ENCODE measurements at places on chromosomes 11 and 22. TPM values are rescaled to one million over a fixed set of nuclear protein-coding genes. Genes with fewer than 3 reads are reported as not detected.

DNA sequence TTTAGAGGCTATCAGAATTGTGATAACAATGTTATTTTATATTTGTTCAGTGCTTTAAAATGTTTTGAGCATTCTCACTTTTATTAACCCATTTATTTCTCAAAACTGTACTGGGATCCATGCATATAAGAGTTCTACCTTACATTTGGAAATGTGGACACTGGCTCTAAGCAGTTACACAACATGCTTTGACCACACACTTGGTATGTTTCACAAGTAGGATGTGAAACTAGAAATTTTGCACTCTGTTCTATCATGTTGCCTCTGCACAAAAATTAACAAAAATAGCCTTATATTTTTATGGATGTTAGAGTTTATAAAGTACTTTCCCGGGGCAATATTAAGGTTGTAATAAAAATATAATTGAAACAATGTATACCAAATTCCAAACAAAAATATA lies 126.9 kb upstream of the CHORDC1 start:
- DNase-seq: no peak

DNA sequence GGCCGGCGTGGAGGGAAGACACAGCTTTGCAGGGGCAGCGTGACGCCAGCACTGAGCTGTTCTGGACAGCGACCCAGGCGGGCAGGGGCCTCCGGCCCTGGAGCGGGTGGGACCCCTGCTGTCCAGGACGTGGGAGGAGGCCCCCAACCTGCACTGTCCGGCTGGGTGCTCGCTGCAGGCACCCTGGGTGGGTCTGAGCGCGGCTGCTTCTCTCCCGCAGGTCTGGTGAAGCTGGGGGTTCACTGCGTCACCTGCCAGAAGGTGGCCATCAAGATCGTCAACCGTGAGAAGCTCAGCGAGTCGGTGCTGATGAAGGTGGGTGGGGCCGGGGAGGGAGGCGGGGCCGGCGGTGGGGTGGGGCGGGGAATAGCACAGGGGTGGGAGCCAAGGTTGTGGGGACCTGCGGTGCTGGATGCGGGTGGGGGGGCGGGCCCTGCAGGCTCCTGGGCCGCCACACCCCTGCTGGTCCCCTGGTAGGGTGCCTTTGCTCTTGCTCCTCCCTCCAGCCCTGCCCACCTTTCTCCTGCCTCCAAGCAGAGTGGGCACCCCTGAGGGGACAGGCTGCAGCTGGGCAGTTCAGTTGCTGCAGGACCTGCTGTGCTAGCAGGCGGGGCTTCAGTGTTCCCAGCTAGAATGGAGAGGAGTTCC lies 46.2 kb downstream of the BRSK2 start:
- DNase-seq: no peak

DNA sequence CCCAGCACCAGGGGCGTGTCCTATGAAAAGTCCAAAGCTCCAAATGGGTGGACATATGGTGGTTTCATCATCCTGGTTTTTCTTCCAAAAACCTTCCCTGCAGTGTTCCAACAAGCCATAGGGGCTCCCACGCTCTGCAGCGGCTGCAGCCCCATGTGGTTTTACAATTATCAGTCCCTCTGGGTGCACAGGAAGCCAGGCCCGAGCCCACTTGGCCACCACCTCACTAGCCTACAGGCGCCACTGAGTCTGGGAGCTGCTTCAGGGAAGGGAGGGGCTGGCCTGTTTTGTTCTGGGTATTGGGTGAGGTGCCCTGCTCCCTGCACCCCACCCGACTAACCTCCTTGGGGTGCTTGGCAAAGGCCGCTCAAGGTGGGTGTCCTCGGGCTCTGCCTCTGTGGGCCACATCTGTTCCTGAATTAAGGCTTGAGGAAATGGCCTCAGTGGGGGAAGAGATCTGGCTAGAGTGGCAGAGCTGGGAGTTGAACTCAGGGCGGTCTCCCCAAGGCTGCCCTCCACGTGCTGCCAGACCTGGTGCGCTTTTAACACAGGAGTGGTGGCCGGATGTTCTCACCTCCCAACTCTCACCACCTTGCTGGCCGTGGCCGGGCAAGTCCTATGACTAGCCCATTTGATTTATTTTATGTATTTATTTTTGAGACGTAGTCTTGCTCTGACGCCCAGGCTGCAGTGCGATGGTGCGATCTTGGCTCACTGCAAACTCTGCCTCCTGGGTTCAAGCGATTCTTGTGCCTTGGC lies 5.3 kb upstream of the CDC42BPG start:
- DNase-seq: no peak

- no peak for DNase-seq
Observed at GRCh38 chr11:101668236-101668635, 84.4 kb upstream of the TRPC6 start.

DNA sequence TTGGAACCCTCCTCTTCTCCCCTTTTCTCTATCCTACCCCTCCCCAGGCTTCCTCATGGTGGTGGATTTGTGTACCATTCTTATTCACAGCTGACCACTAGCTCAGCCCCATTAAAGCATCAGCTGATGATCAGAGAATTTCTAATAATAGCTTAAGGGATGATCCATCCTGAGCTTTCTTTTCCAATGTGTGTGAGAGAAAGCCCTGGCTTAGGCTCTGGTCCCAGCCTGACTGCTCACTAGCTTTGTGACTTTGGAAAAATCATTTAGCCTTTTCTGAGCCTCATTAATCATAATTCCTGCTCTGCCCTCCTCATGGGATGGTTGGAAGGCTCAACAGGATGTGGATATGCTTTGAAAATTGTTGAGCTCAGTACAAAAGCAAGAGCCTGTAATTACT lies 26.3 kb upstream of the CCDC90B start:
- no peak for DNase-seq

- DNase-seq: no peak
Observed at GRCh38 chr22:43819931-43820640, 8.0 kb upstream of the EFCAB6 start.

DNA sequence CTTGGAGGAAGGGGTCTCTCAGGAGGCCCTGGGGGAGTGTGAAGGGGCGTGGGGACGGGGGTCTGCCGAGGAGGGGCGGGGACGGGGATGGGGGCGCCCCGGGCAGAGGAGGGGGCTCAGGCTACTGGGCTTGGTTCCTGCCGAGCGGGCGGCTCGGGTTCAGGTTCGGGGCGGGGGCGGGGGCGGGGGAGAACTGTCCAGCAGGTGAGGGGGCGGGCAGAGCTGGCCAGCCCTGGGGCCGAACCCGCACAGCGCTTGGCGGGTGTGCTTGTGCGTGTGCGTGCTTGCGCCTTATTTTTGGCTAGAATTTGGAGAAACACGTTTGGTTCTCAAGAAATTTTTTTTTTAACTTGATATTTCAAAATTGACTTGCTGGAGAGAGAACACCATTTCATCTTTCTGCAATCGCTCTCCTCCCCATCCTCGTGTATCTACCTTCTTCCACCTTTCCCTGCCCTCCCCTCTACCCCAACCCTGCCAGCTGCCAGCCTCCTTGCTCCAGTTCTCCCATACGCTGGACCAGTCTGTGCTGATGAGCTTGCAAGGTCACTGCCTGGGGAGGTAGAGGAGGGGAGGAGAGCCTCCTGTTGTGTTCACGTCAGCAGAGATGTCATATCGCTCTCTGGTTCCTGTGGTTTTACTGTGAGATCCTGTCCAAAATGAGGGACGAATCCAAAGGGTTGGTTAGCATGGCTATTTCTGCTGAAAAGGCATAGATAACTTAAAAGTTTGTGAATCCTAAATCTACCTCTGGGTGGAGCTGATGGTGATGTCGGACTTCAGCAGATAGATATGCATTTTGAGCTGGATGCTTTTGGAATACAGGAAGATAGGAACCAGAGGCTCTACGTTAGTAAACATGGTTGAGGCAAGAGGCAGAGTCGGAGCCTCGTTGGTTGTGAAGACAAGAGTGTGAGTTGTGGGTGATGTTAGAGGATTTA lies 668 bp downstream of the MADD start:
- no peak for DNase-seq

The OR5A1 gene
- total RNA-seq: not detected

GRCh38 chr22:24149198-24149590 lies 32.1 kb upstream of the SUSD2 start:
- no peak for DNase-seq

The IL17REL gene
- total RNA-seq: not detected

DNA sequence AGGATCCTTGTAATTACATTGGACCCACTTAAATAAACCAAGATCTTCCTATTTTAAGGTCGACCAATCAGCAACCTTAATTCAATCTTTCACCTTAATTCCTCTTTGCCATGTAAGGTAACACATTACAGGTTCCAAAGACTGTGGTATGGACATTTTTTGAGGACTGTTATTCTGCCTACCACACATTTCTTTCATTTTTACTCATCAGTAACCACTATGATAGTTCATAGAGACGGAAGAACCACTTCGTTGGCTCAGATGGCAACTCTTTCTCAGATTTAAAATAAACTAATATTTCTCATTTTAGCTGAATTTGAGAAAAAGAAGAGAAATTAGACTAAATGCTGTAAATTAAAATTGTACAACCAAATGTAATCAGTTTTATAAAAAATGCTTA lies 96.3 kb downstream of the PAX6 start:
- no peak for DNase-seq

- no peak for DNase-seq
Observed at GRCh38 chr22:47587861-47588577, 825.6 kb downstream of the TBC1D22A start.

The CDC45 gene
- 10.5 TPM for total RNA-seq

- DNase-seq: no peak
Observed at GRCh38 chr22:44550711-44551491, 52.9 kb upstream of the RTL6 start.

The IFITM10 gene
- total RNA-seq: 0.14 TPM

GRCh38 chr11:6630632-6631291 lies 11.5 kb upstream of the TPP1 start:
- DNase-seq: no peak

- DNase-seq: no peak
Observed at GRCh38 chr11:113841691-113842090, 33.7 kb downstream of the USP28 start.

The SLC22A24 gene
- not detected for total RNA-seq

GRCh38 chr11:26323837-26324236 lies 8.1 kb upstream of the ANO3 start:
- no peak for DNase-seq

GRCh38 chr11:107675902-107676301 lies 36.0 kb downstream of the SLN start:
- no peak for DNase-seq

The MPEG1 gene
- total RNA-seq: not detected

The MOV10L1 gene
- total RNA-seq: 0.21 TPM

DNA sequence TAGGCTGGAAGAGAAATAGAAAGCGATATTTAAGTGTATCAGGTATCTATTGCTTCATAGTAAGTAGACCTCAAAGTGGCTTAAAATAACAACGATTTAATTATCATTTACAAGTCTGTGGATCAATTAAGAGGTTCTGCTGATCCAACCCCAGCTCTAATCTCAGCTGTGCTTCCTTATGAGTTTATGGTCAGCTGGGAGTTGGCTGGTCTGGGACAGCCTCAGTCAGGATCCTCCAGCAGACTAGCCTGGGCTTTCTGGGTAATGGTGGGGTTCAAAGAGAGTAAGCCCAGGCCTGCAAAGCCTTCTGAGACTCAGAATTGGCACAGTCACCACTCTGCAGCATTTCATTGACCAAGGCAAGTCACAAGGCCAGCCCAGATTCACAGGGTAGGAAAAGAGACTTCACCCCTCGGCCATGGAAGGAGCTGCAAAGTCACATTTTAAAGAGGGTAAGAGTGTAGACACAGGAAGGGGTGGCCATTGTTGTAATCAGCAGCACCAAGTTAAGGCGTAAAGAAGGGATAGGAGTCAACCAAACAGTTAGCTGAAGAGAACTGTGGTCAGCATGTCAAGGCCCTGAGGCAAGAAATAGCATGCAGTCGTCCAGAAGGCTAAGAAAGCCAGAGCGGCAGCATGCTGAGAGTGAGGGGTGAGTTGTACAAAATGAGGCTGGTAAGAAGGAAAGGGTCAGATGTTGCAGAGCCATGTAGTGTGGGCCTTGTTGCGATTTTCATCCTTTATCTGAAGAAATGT lies 168.2 kb downstream of the ETS1 start:
- DNase-seq: no peak

DNA sequence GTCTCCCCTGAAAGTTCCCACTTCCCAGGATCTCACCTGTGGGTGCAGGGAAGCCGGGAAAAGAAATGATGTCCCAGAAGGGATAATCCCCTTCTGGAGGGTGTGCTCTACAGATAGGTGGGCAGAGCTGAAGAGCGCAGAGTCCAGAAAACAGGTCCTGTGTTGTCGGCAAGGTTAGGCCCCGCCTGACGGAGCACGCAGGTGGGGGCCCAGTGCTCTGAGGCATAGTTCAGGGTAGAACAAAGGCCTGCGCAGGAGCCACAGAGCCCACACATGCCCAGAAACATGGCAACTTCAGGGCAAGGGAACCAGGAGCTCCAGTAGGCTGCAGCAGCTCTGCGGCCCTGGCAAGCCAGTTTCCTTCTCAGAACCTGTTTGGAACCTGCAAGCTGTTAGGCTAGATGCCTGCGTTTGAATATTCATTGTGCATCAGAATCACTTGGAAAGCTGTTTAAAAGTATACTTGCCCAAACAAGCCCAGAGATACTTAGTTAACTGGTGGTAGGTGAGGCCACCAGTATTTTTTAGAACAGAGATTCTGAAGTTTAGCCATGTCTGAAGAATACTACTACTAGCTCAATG lies 386.6 kb downstream of the BUD13 start:
- no peak for DNase-seq

DNA sequence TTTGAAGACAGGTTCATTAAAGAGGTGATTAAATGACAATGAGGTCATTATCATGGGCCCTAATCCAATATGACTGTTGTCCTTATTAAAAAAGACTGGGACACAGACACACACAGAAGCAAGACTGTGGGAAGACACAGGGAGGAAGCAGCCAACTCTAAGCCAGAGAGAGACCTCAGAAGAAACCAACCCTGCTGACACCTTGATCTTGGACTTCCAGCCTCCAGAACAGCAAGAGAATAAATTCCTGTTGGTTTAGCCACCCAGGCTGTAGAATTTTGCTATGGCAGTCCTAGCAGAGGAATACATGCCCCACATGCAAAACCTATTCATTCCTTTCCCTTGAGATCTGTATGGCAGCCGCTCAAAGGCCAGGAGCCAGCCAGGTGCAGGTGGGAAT lies 35.6 kb upstream of the CACNG2 start:
- no peak for DNase-seq

DNA sequence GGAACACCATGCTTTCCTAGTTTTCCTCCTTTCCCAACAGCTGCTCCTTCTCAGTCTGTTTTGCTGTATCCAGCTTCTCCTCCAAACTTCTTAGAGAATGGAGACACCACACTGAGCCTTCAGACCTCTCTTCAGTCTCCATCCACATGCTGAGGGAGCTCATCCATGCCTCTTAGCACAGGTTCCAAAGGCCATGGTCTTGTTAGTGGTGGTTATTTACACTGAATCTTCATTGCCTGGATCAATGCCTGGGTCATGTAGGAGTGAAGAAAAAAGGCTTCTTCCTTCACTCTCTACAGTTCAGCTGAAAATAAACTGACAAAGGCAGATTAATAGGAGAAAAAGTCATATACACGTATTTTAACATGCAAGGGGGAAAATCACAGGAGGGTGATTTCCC lies 3.1 kb upstream of the SAA4 start:
- no peak for DNase-seq

- no peak for DNase-seq
Observed at GRCh38 chr11:69371731-69372588, 78.0 kb downstream of the MYEOV start.

The PHF21B gene
- 4.2 TPM for total RNA-seq

The TRPM5 gene
- not detected for total RNA-seq
